ENCODE measurements at places on chromosomes 4 and X.

DNA sequence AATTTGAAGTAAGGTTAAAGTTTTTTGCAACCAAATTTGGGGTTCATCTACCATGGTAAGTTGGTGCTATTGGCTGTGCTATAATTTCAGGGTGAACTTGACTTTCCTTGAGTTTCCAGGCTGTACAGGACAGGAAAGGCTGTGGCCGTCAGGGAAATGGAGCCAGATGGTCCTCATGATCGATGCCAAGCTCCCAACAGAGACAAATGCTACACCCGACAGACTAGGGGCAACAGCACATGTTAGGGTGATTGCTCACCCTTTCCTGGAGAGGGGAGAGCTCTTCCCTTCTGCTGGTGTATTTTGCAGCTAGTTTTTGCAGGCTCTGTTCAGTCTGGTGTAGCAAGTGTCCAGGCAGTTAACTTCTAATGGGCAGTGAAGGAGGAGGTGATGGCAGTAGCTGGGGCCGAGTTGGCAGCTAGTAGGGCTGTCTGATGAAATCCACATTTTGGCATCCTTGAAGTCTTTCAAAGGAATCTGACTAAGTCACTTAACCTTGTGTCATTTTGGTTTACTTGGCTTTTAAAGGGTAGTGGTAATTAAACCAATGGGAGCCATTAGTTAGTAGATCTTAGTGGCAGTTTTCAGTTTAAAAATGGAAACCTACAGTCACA lies 47.8 kb downstream of the GAB1 start:
- no peak for DNase-seq

GRCh38 chr4:138114434-138114833 lies 127.7 kb downstream of the SLC7A11 start:
- DNase-seq, result no peak

GRCh38 chrX:39477762-39478120 lies 620.0 kb downstream of the BCOR start:
- DNase-seq, result no peak

DNA sequence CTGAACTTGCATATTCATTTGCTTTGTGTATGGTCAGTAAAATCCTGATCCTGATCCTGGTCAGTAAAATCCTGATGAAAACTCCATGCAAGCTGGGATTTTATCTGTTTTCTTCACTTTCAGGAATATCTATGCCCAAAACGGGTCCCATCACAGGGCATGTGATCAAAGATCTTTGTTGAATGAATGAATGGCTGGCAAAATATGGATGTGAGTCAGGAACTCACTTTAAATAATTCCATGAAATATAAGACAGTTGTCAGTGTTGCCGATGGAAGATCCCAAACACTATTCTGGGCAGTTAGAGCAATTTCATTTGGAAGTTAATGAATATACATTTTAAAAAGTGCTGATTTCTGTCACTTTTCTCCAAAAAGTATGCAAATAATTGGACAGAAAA lies 598.4 kb downstream of the GBA3 start:
- DNase-seq, result no peak

DNA sequence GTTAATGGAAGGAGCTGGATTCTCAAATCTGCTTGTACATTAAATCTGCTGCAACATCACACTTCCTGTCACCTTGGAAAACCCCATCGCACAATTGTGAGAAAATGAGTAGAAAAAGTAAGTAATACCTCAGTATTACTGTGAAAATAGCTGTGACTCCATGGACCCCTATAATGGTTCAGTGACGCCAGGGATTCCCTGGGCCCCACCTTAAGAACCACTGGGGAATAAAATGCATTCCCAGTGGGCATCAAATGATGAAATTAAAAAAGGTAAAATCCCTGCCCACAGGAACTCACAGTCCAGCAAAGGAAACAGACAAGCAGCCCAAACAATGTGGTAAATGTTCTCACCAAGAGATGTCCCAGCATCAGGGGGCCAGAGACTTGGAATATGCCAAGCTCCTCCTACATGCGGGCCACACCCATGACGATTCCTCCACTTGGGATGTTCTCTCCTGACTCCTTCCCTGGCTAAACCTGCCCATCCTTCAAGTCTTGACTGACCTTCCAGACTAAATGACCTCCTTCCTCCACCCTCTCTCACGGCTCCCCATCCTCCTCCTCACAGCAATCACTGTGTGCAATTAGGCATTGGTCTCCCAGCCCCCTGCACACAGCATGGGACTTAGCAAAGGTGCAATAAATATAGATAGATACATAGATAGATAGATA lies 2.6 kb downstream of the EVC2 start:
- DNase-seq, result no peak

DNA sequence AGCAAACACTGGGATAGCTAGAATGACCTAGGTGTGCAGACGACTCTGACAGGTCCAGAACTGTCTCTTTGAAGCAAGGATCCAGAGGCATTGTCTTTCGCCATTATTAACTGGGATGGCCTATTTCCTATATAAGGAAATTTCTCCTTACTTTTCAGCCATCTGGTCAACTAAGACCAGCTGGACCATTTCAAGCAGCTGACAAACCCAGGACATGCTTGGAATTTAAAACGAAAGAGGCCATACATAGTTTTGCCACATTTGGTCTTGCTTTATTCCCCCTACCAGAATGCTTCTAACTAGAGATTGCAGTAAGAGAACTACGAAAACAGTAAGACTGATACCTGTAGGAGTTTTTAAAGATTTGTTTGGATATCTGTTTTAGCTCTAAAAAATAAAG lies 87.0 kb downstream of the GLRA2 start:
- no peak for DNase-seq

DNA sequence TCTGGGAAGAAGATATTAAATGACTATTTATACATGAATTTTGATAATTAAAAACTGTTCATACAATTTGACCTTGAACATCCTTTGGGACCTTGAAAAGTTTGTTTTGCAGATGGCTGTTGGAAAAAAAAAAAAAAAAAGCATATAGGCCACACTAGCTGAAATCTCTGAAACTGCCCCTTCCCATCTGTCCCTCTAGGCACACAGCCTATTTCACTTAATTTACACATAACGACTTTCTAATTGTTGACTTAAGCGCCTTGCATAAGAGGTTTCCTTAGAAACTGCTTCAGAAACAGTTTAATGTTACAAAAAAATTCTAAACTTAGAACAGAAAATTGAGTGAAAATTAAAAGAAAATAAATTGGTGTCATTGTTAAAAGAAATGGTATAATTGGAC lies 131.0 kb downstream of the COX18 start:
- no peak for DNase-seq

DNA sequence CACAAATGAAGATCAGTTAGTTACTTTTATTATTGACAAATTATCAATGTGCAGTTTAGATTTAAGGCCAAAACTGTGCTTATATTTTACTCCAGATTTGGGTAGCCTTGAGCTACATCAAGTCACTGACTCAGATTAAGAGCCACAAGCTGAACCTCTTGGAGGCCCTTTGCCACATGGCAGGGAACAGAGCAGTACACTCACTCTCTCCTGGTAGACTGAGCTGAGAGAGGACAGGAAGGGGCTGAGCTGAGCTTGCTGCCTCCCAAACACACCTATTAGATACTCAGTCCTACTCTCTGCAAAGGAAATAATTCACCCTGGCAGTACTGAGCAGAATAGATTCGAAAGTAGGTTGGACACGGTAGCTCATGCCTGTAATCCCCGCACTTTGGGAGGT lies 7.8 kb downstream of the STAP1 start:
- no peak for DNase-seq

DNA sequence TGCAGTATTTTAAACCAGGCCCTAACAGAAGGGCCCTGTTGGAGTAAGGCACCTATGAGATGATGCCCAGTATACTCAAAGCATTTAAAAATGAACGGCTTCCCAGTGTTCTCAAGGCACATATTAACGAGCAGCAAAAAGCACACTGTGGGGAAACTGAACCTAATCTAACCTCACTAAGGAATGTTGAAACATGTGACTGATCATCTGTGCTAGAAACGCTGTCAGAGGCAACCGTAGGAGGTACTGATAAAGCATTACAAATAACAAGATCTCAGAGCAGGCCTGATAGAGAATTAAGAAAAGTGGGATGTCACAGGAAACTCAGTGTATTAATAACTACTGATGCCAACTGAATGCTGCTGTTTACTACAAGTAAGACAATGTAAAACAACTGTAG lies 24.0 kb downstream of the ASB9 start:
- DNase-seq, result no peak

GRCh38 chr4:88027611-88028608 lies 20.5 kb downstream of the PKD2 start:
- DNase-seq, result no peak

- DNase-seq, result no peak
These were observed 4.9 kb downstream of the FRAS1 start for GRCh38 chr4:78061939-78062570.

GRCh38 chrX:7270933-7271332 lies 123.0 kb upstream of the PUDP start:
- DNase-seq, result no peak

DNA sequence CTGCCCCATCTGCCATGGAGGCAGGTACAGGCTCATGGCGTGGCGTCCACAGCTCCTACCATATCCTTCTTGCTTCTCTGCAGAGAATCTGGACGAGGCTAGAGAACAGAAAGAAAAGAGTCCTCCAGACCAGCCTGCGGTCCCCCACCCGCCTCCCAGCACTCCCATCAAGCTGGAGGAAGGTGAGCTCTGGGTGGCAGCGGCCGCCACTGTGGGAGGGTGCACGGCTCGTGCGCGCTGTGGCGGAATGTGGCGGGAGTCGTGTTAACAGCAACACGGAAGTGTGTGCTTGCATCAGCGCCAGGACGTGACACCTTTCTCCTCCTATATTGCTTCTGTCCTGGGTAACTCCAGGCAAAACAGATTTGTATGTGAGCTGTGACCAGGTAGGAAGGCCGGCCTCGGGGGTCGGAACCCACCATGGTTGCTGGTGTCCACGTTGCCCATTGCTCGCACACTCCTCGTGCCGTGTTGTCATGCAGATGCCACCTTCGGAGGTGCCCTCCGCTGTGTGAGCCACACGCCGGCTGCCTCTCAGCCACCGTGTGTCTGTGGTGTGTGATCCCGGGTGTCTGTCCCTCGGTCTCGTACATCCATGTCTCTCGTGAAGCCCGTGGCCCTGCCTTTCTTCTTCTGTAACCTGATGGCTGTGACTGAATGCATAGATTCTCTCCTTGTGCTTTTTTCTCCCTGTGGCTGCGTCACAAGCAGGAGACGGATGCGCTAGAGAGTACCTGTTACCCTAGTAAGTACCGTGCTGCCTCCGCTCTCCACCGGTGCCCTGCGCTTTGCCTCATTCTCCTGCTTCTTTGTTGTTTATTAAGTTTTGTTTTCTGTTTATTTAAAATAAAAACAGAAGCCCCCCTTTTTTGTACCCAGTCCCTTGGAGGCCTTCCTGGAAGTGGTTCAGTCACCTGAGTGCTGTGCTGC lies 37.0 kb downstream of the NOP14 start:
- no peak for DNase-seq

DNA sequence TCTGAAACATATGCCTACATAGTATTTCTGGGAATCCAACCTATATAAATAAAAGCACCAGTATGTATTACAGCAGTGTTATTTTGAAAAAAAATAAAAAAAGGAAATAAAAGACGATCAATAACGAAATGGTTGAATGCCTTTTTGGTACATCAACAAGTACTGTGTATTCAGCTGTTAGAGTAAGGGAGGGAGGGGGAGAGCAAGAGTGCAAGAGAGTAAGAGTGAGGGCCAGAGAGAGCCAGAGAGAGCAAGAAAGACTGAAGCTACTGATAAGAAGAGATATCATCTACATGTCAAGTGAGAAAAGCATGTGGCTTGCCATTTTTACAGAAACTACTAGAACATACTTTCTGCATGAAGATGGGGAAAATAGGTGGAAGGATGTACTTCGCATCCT lies 1.8 kb downstream of the SPIN4 start:
- peak; percentile 30 for DNase-seq

GRCh38 chr4:25969374-25970155 lies 55.5 kb downstream of the SMIM20 start:
- DNase-seq, result no peak

DNA sequence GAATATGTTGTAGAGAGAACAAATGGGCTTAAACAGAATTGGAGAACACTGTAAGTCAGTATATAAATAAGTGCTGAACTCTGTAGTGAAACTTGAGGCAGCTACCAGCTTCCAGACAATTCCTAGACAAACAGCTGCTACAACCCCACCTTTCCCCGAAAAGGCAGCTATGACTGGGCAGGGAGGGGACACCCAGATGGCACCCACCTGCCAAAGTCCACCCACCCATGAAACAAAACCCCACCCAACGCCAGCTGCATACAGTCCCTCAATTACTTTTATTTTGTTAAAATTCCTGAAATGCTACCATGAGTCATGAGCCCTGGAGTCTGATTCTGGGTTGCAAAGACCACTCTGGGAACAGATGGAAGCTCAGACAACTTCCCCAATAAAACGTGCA lies 24.4 kb downstream of the RELL1 start:
- no peak for DNase-seq

DNA sequence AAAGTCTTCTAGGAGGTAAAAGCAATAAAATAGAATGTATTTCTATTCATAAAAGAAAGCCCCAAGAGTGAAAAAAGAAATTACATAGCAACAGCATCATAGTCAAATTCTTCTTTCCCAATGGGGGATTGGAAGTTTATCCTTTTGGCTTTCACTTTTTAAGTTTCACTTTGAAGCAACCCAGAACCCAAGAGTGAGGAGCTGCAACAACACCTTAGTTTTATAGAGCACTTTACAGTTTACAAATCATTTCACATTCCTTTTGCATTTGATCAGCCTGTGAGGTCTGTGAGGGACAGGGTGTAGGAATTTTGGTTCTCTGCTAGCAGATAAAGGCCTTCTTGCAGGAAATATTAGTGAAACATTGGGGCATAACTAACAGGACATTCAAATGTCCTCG lies 112.0 kb upstream of the NDP start:
- DNase-seq, result no peak

DNA sequence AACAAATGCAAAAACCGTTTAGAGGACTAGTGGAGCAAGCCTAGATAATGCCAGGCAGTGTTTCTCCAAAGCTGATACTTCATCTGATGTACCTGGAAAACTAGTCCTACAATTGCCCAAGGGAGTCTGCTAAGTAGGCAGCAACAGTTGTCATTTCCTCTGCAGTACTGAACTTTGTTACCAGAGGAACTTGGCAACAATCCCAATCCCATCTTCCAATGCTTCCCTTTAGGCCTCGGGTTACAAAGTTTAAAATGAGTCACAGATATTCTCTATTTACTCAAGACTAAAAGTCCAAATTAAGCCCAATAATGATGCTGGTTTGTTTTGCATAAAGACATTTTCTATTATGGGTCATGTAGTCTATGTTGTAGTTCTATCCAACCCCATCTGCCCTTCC lies 120.0 kb upstream of the GLRA2 start:
- no peak for DNase-seq

GRCh38 chr4:113316879-113317278 lies 267.4 kb downstream of the ANK2 start:
- peak; percentile 35 for DNase-seq

GRCh38 chr4:168259096-168259495 lies 59.5 kb downstream of the DDX60 start:
- DNase-seq, result no peak

GRCh38 chr4:2292646-2293108 lies 30.8 kb upstream of the MXD4 start:
- no peak for DNase-seq
